Left forelimb (tissue), 1 donor: ENCODE measurements at places on chromosomes 7 and 10.

DNA sequence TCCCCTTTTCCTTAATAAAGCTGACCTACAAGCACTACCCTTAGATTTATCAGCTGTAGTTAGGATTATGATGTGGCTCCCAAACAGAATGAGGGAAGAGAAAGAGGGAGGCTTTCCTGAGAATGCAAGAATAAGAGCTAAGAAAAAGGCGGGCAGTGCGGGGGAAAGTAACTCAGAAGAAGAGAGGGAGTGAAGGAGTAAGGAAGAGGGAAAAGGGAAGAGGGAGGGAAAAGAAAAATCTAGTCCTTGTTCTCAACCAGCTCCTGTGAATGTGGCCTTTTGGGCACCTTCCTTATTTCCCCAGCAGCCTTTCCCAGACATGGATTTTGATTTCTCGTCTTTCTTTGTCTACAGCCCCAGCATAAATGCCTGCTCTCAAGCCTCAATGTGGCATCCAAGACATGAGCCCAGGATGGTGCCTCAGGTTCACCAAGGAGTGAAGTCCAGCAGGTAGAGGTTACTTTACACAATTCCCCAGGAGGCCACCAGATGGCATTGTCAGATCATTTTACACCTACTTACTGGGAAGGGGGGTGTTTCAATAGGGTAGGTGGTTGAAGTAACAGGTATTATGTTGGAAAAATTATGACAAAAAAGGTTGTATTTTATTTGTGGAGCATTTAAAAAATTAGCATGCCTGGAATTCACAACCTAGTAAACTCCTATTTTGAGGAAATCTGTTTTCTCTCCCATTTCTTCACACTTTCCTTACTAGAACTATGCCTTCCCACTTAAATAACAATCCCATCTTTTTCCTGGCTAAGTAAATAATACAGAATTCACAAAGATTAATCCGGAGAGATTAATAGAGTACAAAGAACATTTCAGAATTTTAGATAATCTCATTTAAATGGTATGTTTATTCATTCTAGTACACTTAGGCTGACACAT lies 106.5 kb downstream of the HTR7 start:
- DNase-seq = no peak

DNA sequence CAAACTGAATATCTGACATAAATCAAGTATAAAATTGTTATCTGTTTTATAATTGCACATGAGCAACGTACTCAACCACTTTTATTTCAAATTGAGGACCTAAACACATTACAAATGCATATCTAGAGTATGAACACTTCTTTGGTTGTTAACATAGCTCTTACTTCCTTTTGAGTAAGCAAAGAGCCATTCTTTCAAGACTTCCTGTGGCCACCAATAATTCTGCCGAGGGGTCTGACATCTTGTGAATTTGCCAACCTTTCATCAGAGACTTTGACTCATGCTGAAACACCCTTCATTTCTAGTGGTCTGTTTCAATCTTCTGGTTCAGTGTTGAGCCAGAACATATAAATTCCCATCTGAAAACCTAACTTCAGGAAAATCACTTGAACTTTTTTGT lies 59.4 kb downstream of the CDK14 start:
- DNase-seq = no peak

- peak; percentile 38 for DNase-seq
Observed at GRCh38 chr10:12513775-12514673, 164.7 kb downstream of the CAMK1D start.

DNA sequence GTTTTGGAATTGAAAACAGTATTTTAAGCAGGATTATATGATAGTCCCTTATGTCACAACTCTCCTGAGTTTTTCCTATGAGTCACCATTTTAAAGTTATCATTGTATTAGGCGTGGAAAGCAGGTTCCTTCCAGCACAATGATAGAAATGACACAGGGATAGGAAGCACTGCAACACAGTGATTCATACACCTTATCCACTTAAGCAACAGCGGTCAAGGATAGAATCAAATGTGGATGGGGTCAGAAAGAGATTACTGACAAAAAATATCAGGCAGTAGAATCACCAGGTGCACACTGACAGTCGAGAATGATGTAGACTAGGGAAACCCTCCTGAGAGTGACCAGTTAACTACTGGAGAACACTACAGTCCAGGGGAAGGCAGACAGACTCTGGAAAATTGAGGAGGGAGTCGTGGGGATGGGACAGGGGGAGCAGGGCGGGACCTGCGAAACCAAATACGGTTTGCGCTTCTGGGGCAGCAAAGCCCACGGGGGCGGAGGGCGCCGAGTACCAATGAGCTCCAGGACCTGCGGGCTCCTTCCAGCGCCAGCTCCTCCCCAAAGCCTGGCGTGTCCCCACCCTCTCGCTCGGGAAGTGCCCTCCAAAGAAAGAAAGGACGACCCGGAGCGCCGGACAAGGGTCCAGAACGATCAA lies 479 bp downstream of the PNPLA8 start:
- no peak for DNase-seq

DNA sequence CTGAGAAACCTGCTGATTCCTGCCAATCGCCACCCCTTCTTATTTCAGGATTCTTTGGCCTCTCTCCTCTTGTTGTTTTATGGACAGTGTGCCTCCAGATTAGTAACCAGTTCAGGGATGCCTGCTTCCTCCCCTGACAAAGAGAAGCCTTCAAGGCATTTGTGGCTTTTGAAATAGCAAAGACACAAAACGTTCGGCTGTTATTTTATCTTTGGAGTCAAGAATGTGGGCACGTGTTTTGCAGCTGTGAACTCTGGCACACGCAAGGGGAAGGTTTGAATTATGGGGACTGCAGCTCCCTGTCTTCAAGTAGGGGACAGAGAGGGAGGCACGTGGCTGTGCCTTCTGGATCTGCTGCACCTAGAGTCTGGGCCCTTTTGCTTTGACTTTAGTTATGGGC lies 157.9 kb upstream of the GRB10 start:
- no peak for DNase-seq

DNA sequence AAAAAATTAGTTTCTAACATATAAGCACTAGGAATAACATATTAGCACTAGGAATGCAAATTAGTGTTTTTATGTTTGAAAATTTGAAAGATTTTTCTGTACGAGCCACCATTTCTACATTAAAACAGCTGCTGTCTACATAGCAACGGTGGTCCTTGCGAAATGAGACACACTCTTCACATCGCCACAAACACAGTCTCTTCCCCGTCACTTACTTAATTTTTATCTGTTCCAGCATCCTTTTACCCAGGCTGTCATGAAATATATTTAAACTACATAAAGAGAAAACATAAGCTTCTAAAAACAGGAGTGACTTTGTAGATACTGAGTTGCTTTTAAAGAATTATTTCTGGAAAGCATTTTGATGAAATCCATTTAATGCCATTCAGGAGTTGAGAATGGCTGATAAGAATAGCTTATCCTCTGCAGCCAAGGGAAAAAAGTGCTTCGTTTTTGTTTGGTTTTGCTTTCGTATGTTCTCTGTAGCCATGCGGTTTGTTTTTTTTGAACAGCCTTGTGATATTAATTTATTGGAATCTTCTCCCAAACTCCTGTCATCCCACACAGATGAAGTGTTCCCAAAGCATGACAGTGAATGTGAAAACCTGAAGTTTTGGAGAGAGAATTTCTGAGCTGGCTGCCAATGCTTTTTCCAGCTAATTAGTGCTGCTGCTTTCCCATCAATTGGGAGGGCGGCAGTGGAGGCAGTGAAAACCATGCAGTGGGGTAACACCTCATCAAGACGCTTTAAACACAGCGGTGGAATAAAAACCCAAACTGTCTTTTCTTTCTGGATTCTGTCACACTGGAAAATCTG lies 603.7 kb upstream of the ADARB2 start:
- DNase-seq = no peak

GRCh38 chr7:43725251-43725650 lies 4.1 kb downstream of the COA1 start:
- DNase-seq = no peak

DNA sequence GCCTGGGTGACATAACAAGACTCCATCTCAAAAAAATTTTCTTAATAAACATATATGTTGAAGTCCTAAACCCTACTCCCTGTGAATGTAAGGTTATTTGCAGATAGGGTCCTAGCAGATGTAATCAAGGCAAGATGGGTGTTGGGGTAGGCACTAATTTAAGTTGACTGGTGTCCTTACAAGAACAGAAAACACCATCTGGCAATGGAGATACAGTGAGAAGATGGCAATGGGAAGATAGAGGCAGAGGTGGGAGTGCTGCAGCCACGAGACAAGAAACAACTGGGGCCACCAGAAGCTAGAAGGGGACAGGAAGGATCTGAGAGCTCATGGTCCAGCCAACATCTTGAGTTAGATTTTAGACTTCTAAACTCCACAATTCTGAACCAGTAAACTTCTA lies 606.4 kb downstream of the CNTNAP2 start:
- DNase-seq = no peak

DNA sequence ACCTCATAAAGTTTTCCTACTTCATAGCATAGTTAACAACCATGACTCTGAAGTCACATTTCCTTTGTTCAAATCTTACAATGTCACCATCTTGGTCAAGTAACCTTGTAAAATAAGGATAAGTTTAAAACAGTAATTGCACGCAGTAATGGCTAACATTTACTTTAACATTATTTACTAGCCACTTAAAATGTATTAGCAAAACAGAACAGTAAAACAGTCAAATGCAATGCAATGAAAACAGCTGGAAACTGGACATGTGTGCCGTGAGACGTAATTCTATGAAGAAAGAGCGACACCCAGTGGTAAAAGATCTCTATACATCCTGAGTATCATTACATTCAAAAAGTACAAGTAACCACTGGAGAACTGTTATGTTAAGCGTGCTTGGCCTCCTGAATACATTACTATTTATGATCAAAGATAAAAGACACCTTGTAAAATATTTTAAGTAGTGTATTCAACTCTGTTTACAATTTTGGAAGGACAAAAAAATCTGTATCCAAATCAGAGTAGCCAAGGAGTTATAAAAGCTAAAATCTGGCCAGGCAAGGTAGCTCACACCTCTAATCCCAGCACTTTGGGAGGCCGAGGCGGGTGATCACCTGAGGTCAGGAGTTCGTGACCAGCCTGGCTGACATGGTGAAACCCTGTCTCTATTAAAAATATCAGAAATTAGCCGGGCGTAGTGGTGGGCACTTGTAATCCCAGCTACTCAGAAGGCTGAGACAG lies 27.2 kb downstream of the ATE1 start:
- no peak for DNase-seq

DNA sequence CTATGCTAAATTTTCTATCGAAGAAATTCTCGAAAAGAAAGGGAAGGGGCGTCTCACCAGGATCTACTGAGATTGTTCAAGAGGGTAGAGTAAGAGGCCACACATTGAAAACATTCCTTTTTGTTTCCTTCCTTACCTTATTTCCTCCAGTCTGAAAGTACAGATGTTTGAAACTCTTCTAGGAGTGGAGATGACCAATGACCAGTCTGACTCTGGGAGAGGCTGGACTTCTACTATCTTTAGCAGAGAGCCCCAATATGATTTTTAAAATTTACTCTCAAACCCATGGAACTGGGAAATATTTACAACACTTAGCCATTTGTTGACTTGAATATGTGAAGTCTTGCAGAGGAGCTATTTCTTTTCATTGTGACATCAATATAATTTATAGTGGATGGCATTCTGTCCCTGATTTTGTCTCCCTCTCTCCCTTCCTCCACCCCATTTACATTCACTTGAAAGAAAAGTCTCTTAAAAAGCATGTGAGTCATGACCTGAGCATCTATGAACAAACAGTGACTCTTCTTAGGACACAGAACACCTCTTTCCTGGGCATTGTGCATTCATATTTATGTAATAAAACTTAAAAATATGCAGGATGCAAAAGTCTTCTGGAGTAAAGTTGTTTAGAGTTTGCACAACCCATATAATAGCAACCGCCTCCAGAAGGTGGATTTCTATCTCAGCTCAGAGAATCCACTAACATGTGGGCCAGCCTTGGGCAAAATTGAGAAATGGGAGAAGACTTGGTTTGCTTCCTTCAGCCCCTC lies 31.2 kb upstream of the BMPER start:
- no peak for DNase-seq

DNA sequence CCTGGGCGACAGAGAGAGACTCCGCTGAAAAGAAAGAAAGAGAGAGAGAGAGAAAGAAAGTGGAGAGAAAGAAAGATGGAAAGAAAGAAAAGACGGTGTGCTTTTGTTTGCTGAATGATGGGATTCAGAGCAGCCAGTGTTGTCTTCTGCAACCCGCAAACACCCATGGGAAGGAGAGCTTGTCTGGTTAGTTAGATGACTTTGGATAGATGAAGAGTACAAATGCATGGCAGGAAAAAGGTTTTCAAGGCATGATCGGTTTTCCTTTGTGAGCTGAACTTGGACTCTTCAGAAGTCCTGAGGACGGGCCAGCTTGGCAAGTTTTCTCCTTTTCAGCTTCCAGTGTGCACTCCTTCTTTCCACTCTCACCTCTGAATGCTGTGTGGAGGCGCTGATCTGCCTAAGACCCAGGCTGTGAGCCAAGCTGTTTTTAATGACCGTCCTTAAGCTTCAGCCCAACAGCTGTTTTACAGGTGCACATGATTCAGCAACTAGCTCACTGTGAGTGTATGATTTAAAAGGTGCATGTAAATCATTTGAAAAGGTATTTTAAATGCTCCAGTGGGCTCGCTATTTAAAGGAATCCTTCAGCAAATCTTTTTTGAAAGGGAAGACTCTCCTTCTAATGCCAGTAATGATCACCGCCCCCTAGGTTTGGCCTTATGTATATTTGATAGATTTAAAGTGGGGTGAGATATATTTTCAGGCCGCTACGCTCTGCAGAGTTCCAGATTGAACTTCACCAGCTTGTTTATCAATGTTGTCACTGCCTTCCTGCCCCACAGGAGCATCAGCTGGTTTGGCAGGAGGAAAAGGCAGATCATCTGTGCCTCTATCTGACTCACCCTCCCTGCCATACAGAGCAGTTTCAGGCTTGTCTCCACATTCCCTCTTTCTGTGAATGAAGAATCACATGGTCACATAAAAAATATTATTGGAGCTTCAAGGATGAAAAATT lies 115.0 kb downstream of the PLXDC2 start:
- peak; percentile 84 for DNase-seq

DNA sequence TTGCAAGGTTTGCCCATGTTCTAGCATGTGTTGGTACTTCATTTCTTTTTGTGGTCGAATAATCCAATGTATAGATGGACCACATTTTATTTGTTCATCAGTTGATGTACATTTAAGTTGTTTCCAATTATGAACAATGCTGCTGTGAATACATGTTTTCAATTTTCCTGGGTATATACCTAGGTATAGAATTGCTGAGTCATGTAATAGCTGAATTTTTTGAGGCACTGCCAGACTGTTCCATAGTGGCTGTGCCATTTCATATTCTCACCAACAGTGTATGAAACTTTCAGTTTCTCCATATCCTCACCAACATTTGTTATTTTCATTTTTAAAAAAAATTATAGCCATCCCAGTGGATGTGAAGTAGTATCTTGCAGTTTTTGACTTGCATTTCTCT lies 90.5 kb downstream of the EZH2 start:
- no peak for DNase-seq
